ENCODE measurements at places on chromosomes 12 and 14. TPM values are rescaled to one million over a fixed set of nuclear protein-coding genes. Genes with fewer than 3 reads are reported as not detected.
A peak's percentile ranks its signal among the peaks of the same experiment; 100 is the strongest.

Gene LHX5
- not detected for total RNA-seq

Gene RNASE4
- total RNA-seq = 14.2 TPM

Gene TOMM20L
- total RNA-seq = not detected

Gene HOXC13
- total RNA-seq = 0.78 TPM

Gene ANP32D
- not detected for total RNA-seq

Gene RTN1
- total RNA-seq = not detected

Gene ADCY4
- not detected for total RNA-seq

Gene VPS33A
- 9.0 TPM for total RNA-seq

Gene HOXC4
- total RNA-seq = 2.5 TPM

- DNase-seq = no peak
Measured at GRCh38 chr14:93464271-93464670, 33.5 kb downstream of the UNC79 start.

- DNase-seq = no peak
Measured at GRCh38 chr12:3453206-3453989, 37.6 kb upstream of the PRMT8 start.

- DNase-seq = no peak
Measured at GRCh38 chr14:74982661-74983060, 20.1 kb upstream of the EIF2B2 start.

- DNase-seq = no peak
Measured at GRCh38 chr14:99600232-99600888, 3.6 kb downstream of the CCDC85C start.

- no peak for DNase-seq
Measured at GRCh38 chr14:56745097-56745496, 65.2 kb downstream of the OTX2 start.

- no peak for DNase-seq
Measured at GRCh38 chr14:43359317-43359716, 1147.8 kb downstream of the FSCB start.

GRCh38 chr12:62466018-62466593, 520 bp upstream of the MON2 start:
- DNase-seq = peak; percentile 49

- no peak for DNase-seq
Measured at GRCh38 chr12:130097798-130098255, 64.4 kb upstream of the FZD10 start.

- DNase-seq = no peak
Measured at GRCh38 chr12:97778111-97778510, 315.5 kb downstream of the RMST start.

DNA sequence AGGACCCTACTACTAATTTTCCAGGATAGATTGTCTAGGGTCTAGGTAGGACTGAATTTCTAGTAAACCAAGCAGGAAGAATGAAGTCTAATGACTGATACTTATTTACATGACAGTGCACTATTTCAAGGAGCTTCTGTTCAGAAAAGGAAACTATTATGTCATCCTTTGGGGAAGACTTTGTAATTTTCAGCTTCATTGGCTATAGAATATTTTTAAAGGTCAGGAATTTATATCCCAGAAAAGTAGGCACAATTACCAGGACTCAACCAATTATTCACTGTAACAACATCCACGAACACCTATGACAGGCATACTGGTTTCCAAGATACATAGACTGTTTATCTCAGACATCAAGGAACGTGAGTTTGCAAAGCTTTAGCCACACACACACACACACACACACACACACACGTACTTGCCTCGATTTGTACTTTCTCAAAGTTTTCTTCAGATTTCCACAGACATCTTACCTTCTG, 23.2 kb downstream of the OR6S1 start:
- no peak for DNase-seq

DNA sequence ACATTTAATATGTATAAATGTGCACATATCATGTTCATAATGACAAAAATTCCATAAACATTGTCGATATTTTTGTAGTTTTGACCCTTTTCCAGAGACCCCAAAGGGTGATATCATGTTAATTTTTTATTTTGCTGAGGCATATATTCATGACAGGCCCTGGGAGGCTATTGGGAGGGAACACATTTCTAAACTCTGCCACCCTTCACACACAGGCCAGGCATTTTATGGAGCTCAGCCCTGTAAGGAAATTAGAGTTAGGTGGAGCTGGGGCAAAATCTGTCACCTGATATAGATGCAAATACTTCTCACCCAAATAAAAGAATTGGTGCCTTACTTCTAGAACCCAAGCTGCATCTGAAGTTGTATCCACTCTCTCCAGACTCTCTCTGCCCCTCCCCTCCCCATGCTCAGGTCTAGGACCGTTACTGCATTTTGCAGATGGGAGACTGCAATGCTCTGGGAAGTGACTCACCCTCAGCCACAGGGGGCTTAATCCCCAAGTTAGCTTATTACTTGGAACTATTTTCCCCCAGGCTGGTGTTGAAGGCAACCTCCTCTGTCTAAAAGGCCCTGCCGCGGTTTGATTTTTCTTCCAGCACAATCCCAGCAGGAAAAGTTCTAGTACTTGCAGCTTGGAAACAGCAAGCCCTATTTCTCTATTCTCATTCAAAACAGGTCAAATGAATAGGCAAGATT, 238.9 kb downstream of the EMP1 start:
- DNase-seq = peak; percentile 41

- no peak for DNase-seq
Measured at GRCh38 chr12:130608132-130608531, 108.0 kb downstream of the RIMBP2 start.

GRCh38 chr12:93783832-93784231, 106.7 kb downstream of the CRADD start:
- no peak for DNase-seq

- DNase-seq = no peak
Measured at GRCh38 chr12:55037351-55037987, 17.7 kb downstream of the NEUROD4 start.

- no peak for DNase-seq
Measured at GRCh38 chr12:97474161-97474560, 11.6 kb downstream of the RMST start.

GRCh38 chr12:46803517-46803916, 22.3 kb downstream of the SLC38A4 start:
- DNase-seq = no peak
